ENCODE measurements at places on chromosomes 6 and 20. TPM values are rescaled to one million over a fixed set of nuclear protein-coding genes. Genes with fewer than 3 reads are reported as not detected.

DNA sequence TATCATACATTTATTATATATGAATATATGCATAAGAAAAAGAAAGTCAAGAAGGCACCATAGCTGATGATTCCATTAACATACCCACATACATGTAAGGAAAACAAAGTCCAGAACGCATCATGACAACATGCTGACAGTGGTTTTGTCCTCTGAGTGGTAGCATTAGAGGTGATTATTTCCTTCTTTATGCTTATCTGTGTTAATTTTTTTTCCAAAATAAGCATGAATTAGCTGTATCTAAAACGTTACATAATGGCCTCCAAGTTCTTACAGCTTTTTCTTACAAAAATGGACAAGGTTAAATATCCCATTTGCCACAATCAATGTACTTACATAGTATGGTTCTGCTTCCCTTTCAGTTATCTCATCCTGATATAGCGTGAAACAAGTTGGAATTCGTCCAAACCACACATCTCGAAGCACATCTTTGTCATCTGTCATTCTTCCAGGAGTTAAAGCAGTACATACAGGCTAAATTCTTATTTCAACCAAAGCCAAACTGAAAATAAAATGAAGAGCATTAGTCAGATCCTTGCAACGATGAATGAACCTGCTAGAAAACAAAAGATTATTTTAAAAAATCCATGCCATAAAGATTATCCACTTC, 9.7 kb downstream of the ATG5 start:
- no peak for DNase-seq

SIRPB2 gene
- total RNA-seq = 0.63 TPM

DLL1 gene
- 4.6 TPM for total RNA-seq

ULBP3 gene
- 48.3 TPM for total RNA-seq
